ENCODE measurements at places on chromosomes 3 and 15. TPM values are rescaled to one million over a fixed set of nuclear protein-coding genes. Genes with fewer than 3 reads are reported as not detected.

- DNase-seq, result no peak
Measured at GRCh38 chr3:192655628-192656027, 71.7 kb downstream of the FGF12 start.

- peak; percentile 49 for DNase-seq
Measured at GRCh38 chr3:60190073-60190472, 1061.2 kb downstream of the FHIT start.

DNA sequence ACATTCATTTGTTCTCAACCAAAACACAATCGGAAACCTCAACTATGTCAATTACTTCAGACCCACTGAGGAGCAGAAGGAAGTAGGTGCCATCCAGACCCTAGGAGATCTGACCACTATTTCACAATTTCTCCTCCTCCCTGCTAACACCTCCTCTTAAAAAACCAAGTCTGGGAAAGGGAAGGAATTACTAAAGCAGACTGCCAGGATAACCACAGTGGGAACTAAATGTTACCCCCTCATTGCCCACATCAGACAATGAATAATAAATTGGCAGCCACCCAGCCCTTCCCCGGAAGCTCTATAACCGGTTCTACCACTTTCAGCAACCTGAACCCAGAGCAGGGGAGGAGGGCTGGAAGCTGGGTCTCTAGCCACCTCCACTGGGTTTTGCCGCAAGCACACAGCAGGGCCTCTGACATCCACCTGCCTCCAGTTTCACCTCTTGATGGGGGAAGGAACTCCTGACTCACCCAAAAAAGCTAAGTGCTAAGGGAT lies 17.6 kb downstream of the C15orf62 start:
- peak; percentile 84 for DNase-seq

DNA sequence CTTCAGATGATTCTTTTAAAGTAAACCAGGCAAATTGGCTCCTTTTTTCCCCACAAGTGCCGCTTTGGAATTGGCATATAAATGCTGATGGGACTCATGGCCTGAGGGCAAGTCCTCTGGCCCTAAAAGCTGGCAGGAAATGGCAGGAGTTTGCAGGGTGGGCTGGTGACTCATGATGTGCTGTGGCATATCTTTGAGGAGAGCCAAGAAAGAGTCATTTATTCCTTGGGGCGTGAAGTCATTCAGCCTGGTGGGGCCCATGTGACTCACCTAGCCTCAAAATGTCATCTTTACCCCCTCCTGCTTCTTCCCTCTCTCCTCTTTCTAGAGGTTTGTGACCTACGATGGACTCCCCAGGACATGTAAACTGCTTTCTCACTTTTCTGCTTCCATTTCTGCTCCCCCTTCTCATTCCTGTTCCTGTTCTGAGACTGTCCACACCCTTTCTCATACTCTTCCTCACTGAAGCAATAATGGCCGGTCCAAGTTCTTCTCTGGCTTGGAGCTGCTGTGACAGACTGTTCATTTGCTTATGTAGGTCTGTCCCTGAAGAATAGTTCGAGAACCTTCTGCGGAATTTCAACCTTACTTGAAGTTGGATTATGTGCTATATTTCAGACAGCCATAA lies 326.1 kb downstream of the SATB1 start:
- DNase-seq, result peak; percentile 86

The ANKRD63 gene
- not detected for total RNA-seq

All from activated CD8-positive, alpha-beta T cell treated with anti-CD3 and anti-CD28 coated beads for 36 hours (primary cell).